T-helper 1 cell treated with Interleukin-12 subunit alpha and Interleukin-12 subunit beta and Interleukin-4 antibody, amounts not matched to agents 30 ng/mL and 1 ng/mL, for 36 hours (primary cell): ENCODE measurements at places on chromosomes 11 and 22. TPM values are rescaled to one million over a fixed set of nuclear protein-coding genes. Genes with fewer than 3 reads are reported as not detected.

Gene OR51B5
- total RNA-seq = not detected in 2 replicates

Gene MRGPRX4
- not detected in 2 replicates for total RNA-seq

Gene SERHL2
- 0.66 and 1.6 TPM in 2 replicates for total RNA-seq

Gene SLC7A4
- total RNA-seq = not detected in 2 replicates

Gene CHRM4
- total RNA-seq = 1.1 and 1.3 TPM in 2 replicates

Gene NXPE2
- not detected in 2 replicates for total RNA-seq

Gene PLA2G6
- total RNA-seq = 48.7 and 49.7 TPM in 2 replicates

Gene THY1
- total RNA-seq = 3.5 and 3.8 TPM in 2 replicates

Gene MAML2
- 13.9 and 14.8 TPM in 2 replicates for total RNA-seq

Gene ILK
- 136 and 144 TPM in 2 replicates for total RNA-seq

Gene NXPE1
- total RNA-seq = not detected in 2 replicates

Gene NEFH
- 3.1 and 3.2 TPM in 2 replicates for total RNA-seq

Gene ZBTB16
- 4.8 and 5.8 TPM in 2 replicates for total RNA-seq

Gene OR5B12
- total RNA-seq = not detected in 2 replicates

Gene DLG2
- 0.88 and 1.4 TPM in 2 replicates for total RNA-seq

Gene GAB4
- total RNA-seq = not detected in 2 replicates

Gene TIMP3
- not detected in 2 replicates for total RNA-seq

Gene ASCL2
- 0.24 TPM in 1 of 2 replicates, not detected in the other for total RNA-seq

Gene CADM1
- 0.83 TPM in 1 of 2 replicates, not detected in the other for total RNA-seq

Gene C22orf42
- total RNA-seq = not detected in 2 replicates

Gene MPEG1
- total RNA-seq = not detected in 2 replicates

Gene ARRB1
- 44.5 and 52.1 TPM in 2 replicates for total RNA-seq

Gene INPP5J
- total RNA-seq = 0.34 TPM in 1 of 2 replicates, not detected in the other

Gene BCO2
- total RNA-seq = 1.7 and 2.2 TPM in 2 replicates

Gene SYVN1
- 53.2 and 67.2 TPM in 2 replicates for total RNA-seq

Gene KDELR3
- total RNA-seq = 0.95 and 0.98 TPM in 2 replicates

Gene KLHL35
- total RNA-seq = 0.85 and 0.96 TPM in 2 replicates

Gene CPT1B
- total RNA-seq = 104 and 114 TPM in 2 replicates

Gene TNNT3
- total RNA-seq = 6.1 and 6.7 TPM in 2 replicates

Gene IGHMBP2
- 28.7 and 32.0 TPM in 2 replicates for total RNA-seq

Gene DEPDC7
- total RNA-seq = 0.46 and 0.54 TPM in 2 replicates

Gene OR5L2
- total RNA-seq = not detected in 2 replicates

Gene VWCE
- 5.5 and 6.3 TPM in 2 replicates for total RNA-seq

Gene CREB3L1
- not detected in 2 replicates for total RNA-seq

Gene LRRC32
- total RNA-seq = 3.9 and 4.7 TPM in 2 replicates

Gene KCTD21
- total RNA-seq = 13.5 and 14.1 TPM in 2 replicates

Gene RFPL1
- 0.15 TPM in 1 of 2 replicates, not detected in the other for total RNA-seq

Gene OR2D2
- 0.20 TPM in 2 replicates for total RNA-seq

Gene GSTT2B
- 0.44 TPM in 2 replicates for total RNA-seq

Gene SYNGR1
- not detected in 2 replicates for total RNA-seq

Gene IGLL5
- not detected in 2 replicates for total RNA-seq

Gene OR52I2
- not detected in 2 replicates for total RNA-seq

Gene TXNRD2
- total RNA-seq = 19.7 and 24.4 TPM in 2 replicates

Gene AGBL2
- 3.3 and 5.2 TPM in 2 replicates for total RNA-seq

Gene OTOG
- total RNA-seq = not detected in 2 replicates

Gene SCGB1D2
- total RNA-seq = not detected in 2 replicates

Gene NPTXR
- total RNA-seq = 1.3 and 1.6 TPM in 2 replicates

Gene SPON1
- total RNA-seq = 0.76 and 0.85 TPM in 2 replicates

Gene F2
- 0.71 TPM in 1 of 2 replicates, not detected in the other for total RNA-seq

Gene CCDC134
- total RNA-seq = 16.4 and 16.5 TPM in 2 replicates

Gene ROM1
- 1.1 and 2.7 TPM in 2 replicates for total RNA-seq

Gene RBFOX2
- 0.83 and 1.1 TPM in 2 replicates for total RNA-seq

Gene GALNT18
- 1.3 and 1.5 TPM in 2 replicates for total RNA-seq

Gene NLRP6
- total RNA-seq = 10.5 and 11.7 TPM in 2 replicates

Gene FXYD6
- total RNA-seq = not detected in 2 replicates

Gene OR6M1
- total RNA-seq = not detected in 2 replicates

Gene CYTH4
- 148 and 160 TPM in 2 replicates for total RNA-seq

Gene CALCB
- total RNA-seq = 1.7 and 1.8 TPM in 2 replicates
